ENCODE measurements at places on chromosomes 7 and 10. TPM values are rescaled to one million over a fixed set of nuclear protein-coding genes. Genes with fewer than 3 reads are reported as not detected.

- DNase-seq, result no peak
These were observed 358.2 kb upstream of the NPVF start for GRCh38 chr7:25586513-25586912.

DNA sequence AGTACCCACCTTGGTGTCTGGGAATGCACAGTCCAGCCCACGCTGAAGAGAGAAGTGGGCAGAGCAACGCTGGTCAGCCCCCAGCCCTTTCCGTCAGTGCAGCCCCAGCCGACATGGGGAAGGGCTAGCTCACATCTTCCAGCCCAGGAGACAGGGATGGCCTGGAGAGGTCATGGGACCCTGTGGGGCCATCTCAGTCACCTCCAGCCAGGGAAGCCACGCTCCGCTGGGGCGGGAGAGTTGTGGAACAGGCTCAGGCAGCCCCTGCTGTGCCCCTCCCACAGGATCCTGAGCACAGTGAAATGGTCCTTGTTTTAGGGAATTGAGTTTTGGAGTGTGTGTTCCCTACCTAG, 85.1 kb downstream of the PAXIP1 start:
- no peak for DNase-seq

The MYO3A gene
- total RNA-seq, result 1.0 TPM

DNA sequence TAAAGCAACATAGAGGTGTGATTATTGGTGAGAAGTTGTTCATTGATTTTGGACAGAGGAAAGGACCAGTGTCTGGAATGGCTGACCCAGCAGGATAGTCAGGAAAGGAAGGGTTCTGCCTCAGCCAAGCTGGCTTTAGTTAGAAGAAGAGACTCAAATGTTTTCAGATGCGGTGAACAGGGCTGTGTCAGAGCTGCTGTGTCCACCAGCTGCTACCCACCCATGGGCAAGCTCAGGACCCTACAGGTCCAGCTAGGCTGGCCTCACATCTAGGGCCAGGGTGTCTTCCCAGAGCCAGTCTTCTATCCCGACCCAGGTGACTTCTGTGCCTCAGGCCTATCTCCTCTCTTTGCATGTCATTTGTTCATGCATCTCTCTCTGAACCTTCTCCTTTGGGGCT, 37.3 kb upstream of the CXCL12 start:
- no peak for DNase-seq

The ZNF239 gene
- total RNA-seq, result 2.3 TPM

DNA sequence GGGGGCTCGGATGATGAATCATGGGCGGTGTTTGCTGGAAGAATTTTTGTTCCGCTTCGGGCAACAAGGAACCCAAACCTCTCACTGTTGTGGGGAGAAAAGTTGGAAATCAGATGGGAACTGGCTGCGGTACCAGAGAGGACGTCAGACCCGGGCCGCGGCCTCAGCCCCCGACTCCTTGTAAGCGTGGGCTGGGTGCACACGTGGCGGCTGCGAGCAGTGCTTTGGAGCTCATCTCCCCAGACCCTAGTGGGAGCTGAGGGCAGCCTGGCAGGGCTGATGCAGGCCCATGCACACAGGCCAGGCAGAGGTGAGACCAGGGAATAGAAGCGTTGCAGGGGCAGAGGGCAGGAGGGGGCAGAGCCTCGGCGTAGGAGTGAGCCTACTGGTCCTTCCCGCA, 136.5 kb downstream of the FAM53B start:
- no peak for DNase-seq

The SPDYE11 gene
- not detected for total RNA-seq

The CYP17A1 gene
- not detected for total RNA-seq

The TMEM236 gene
- total RNA-seq, result 0.04 TPM

GRCh38 chr7:106620676-106621075, 40.3 kb downstream of the CCDC71L start:
- no peak for DNase-seq

DNA sequence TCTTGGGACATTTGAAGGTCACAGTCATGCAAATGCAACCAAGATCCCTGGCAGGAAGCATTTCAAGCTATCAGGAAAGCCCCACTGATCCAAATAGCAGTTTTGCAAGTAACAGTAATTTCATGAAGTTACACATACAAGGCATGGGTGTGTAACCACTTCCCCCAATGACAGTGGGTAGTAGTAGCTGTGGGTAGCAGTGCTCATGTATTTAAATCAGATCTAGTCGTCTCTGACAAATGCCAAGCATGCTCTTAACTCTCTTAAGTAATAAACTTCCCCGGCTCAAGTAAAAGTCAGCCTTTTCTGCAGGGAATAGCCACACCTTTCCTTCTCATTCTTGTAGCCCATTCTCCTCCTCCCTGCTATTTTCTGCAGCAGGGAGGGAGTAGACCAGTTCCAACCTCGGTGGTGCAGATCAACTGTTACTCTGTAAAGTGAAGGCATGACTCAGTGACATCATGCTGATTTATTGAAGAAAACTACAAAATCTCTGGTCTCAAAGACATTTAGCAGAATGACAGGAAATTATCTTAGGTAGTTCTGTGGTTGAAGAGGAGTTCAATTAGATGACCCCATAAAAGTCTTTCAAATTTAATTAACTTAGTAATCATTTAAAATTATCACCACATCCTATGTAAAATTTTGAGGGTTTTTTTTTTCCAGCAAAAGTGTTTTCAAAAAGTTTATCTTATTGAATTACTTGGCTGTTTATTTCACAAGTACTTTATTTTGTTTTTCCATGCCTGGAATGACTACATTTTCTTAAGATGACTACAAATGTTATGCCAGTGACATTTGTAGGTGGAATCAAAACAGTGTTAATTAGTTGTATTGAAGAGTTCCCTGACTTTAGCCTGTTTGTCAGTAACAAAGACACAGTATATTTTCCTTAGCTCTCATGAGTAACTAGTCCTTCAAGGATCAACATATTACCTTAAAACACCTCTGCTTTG, 568.3 kb downstream of the INHBA start:
- no peak for DNase-seq

GRCh38 chr7:79504607-79505389, 51.3 kb upstream of the MAGI2 start:
- no peak for DNase-seq

The PRKCQ gene
- 2.7 TPM for total RNA-seq

The PSD gene
- total RNA-seq, result 1.1 TPM

The BICC1 gene
- total RNA-seq, result 0.79 TPM

DNA sequence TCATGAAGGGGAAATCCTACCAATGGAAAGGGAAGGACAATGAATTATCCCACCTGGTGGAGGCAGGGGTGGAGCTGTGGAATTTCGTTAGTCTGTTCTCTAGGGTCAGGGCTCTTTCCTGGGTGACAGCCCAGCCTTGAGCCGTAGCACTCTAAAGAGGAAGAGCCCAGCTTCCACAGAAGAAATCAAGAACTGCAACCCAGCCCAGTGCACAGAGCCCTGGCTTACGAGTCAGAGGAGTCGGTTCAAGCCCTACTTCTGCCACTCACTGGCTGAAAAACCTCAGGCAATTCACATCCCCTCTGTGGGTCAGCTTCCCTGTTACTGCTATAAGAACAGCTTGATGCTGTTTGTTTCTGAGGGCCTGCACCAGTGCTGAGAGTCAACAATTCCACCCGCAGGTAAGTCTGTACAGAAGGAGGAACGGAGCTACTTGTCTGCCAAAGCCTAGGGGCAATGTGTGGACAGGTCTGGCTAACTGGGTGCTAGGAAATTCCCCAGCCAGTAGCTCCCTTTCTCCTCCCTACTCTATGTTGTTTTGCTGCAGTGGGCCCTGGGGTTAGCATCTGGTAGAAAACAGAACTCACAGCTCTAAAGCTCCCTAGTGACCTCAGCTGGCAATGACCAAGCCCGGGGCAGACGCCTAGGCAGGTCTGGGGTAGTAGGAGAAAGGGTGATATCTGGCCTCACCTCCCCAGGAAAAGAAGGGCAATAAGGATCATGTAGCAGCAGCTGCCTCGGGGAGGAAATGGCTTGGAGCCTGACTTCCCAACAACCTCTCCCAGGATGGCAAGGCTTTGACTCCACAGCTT, 3.3 kb downstream of the AVPI1 start:
- DNase-seq, result no peak

The HSPA12A gene
- total RNA-seq, result 2.3 TPM

The NRBF2 gene
- 13.6 TPM for total RNA-seq

DNA sequence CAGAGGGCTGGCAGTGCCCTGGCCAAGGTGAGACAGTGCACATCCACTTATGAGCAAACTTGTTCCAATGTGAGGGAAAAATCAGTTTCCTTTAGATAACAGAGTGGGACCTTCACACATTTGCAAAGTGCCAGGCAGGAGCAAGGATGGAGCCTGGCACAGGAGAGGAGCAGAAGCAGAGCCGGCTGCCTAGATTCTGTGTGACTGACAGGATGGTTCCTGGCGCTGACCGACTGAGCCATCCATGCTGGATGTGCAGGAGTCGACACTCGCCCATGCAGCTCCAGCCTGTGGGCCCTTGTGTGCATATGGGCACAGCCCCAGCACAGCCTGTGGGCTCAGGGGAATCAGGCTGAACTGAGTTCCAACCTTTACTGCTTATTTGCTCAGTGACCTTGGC, 346.5 kb downstream of the GRID1 start:
- DNase-seq, result no peak

The NPY4R gene
- total RNA-seq, result not detected

DNA sequence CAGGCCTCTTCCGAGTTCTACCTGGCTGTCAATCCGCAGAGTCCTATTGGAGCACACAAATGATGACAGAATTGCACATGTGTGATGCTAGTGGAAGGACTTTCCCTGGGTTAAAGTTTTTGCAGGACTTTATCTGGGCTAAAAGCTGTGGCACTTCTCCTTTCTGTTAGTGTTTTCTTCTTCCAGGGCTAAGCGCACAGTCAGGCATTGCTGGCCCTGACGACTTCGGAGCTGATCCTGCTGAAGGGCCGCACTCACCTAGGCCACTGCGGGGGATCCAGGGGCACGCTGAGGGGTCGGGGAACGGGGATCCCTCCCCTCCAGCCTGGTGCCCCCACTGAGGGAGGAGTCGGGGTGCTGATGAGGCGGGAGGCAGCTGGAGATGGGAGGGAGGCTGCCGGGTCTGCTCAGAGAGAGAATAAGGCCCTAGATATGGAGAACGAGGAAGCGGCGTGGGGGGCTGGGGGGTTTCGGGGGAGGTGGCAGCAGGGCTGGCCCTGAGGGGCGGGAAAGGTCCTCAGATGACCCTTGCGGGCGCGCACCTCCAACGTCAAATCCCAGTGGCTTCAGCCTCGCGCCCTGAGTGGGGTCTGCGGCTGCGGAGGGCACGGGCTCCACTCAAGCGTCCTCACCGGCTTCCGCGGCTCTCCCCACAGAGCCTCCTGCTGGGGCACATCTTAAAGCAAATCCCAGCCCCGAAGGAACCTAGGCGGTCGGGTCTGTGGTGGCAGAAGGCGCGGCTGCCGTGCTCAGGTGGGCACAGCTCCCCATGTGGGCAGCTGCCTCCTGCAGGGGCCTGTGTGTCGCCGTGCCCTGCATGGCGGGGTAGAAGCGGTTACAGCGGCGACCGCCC, 30.9 kb downstream of the AGR3 start:
- DNase-seq, result no peak

The CCL26 gene
- total RNA-seq, result not detected

DNA sequence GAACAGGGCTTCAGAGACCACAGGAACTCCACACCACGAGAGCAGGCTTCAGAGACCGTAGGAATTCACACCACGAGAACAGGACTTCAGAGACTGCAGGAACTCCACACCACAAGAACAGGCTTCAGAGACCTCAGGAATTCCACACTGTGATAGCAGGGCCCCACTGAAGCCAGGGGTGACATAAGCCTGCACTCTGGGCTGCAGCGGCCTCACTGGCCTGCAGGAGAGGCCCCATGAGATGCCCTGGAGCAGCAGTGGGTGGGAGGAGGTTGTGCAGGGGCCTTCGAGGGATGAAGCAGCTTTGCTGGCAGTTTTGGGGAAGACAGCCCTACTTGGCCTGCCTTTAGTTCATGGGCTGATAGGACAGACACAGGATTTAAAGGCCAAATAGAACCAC, 614.7 kb downstream of the PTPRN2 start:
- DNase-seq, result no peak

DNA sequence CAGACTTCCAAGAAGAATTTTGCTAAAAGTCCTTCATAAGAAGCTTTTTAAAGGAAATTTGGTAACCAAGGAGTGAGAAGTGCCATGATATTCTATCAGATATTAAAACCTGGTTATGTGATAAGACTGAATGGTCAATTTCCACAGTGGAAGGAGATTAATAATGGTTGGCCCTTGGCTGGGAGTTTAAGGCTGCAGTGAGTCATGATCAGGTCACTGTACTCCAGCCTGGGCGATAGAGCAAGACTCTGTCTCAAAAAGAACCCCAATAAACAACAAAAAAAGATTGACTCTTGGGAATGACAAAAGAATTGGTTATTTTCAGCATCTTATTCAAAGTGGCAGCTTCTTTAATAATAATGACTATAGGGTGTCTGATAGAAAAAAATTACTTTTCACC, 37.2 kb downstream of the EXOC4 start:
- no peak for DNase-seq

GRCh38 chr10:110168601-110169481, 38.6 kb upstream of the MXI1 start:
- DNase-seq, result no peak

- DNase-seq, result no peak
These were observed 77.2 kb upstream of the PDGFA start for GRCh38 chr7:596819-597182.

DNA sequence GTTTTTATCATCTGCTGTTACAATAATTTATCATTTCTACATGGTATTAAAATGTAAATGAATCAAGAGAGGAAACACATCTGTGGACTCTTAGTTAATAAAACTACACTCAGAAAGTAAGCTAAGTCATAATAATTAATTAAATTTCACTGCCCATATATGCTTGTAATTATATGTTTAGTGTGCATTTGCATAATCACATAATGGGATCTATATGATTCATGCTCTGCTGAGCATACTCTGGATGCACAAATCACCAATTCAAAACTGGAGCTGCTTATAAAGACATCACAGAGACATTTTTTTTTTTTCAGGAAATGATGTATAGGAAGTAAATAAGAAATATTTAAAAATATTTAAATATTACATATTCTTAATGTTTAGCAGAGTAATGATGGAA, 151.6 kb upstream of the STEAP4 start:
- DNase-seq, result no peak

GRCh38 chr10:43962346-43963191, 313.9 kb upstream of the ZNF32 start:
- DNase-seq, result no peak

GRCh38 chr10:11612021-11613001, 861 bp upstream of the USP6NL start:
- DNase-seq, result no peak

DNA sequence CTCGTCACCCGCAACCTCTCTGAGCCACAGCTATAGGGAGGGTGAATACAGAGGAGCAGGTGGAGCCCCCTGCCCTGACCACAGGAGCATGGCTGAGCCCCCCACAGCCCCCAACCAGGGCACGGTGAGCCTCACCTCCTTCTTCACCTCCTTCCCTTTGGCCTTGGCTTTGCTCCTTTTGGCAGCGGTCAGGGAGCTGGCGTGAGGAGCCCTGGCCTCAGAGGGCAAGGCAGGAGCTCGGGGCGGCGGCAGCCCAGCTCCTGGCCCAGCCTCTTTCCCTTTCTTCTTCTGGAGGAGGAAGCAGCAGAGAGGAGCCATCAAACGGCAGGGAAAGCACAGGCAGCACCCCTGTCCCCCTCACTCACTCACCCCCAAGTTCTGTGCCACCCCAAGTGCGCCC, 42.2 kb downstream of the SLC29A4 start:
- no peak for DNase-seq

Measured in esophagus squamous epithelium (tissue), 5 donors.